ENCODE measurements at places on chromosomes 6 and 20. TPM values are rescaled to one million over a fixed set of nuclear protein-coding genes. Genes with fewer than 3 reads are reported as not detected.

The SEL1L2 gene
- not detected for total RNA-seq

The ETV7 gene
- total RNA-seq, result 0.30 TPM

The PPP1R16B gene
- total RNA-seq, result not detected

The ERVFRD-1 gene
- total RNA-seq, result not detected

The LY6G6D gene
- not detected for total RNA-seq

The SLC32A1 gene
- not detected for total RNA-seq

The MCCD1 gene
- not detected for total RNA-seq

The NOTCH4 gene
- total RNA-seq, result 2.0 TPM

The BMP5 gene
- total RNA-seq, result 2.0 TPM

Measured in bronchus fibroblast of lung (primary cell).